Right lobe of liver (tissue), 6 donors: ENCODE measurements at places on chromosomes 2 and 18. TPM values are rescaled to one million over a fixed set of nuclear protein-coding genes. Genes with fewer than 3 reads are reported as not detected.
A peak's percentile ranks its signal among the peaks of the same experiment; 100 is the strongest.

The IFIH1 gene
- 12.0 TPM for total RNA-seq

DNA sequence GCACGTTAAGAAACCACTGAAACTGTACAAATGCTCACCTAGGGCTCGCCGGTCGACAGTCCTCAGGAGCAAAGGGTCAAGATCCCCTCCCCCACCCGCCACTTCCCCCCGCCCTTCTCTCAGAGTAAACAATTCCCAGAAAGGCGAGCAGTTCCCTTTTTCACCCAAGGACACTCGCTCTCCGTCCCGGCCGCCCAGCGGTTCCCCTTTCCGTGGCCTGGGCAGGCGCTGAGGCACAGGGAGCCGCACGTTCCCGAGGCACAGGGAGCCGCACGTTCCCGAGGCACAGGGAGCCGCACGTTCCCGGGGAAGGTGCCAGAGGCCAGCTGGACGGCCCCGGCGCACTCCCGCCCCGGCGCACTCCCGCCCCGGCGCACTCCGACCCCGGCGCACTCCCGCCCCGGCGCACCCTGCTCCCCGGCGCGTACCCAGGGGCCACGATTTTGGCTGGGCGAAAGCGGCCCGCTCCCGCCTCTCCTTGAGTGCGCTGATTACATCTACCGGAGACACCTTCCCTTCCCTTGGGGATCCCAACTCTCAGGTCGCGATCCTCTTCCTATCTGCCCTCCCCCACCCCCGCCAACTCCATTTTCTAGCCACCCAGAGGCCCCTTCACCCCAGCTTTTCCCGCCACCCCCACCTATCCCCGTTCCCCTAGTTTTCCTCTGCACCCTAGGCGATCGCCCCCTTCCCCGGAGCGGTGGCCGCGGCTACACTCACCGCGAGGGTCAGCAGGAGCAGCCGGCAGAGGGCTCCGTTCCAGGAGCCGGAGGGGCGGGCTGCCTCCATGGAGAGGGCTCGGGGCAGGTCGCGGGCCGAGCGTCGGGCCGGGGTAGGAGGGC, 817 bp downstream of the DSC2 start:
- peak overlapping the region; percentile 92 for H3K27ac ChIP-seq
- H3K36me3 ChIP-seq: no peaks in the 10 kb centered on the region
- no peaks in the 10 kb centered on the region for H3K27me3 ChIP-seq
- DNase-seq: peak; percentile 91

The AAK1 gene
- total RNA-seq: 16.8 TPM

GRCh38 chr2:182784777-182785176, 68.7 kb downstream of the DNAJC10 start:
- H3K27me3 ChIP-seq: no peaks in the 10 kb centered on the region
- H3K27ac ChIP-seq: no peak overlapping the region
- no peak overlapping the region for H3K4me3 ChIP-seq
- DNase-seq: no peak
- no peaks in the 10 kb centered on the region for H3K36me3 ChIP-seq

GRCh38 chr2:17148407-17149145, 369.7 kb downstream of the RAD51AP2 start:
- H3K27me3 ChIP-seq: no peaks in the 10 kb centered on the region
- no peak overlapping the region for H3K4me3 ChIP-seq
- DNase-seq: peak; percentile 27
- H3K4me1 ChIP-seq: no peaks in the 10 kb centered on the region
- H3K27ac ChIP-seq: no peak overlapping the region

DNA sequence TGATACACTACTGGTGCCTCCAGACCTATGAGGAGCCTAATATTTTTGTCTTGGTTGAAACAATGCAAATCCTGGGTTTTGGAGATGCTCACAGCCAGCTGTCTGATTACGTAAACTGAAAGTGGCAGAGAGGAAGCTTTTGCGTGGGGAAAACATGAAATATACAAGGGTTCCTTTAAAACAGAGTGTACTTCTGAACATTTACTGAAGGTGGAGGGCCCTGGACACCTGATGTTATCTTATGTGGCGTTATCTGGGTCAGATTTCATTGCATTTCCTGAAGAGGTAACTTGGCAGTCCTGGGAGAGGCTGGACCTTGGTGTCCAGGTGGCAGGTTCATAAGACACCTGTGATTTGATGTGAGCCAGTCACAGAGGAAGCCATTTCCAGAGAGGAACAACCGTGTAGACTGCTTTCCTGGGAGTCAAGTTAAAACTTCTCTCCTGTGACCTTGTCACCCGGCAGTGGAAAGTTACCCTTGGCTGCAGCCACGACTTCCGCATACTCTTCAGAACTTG, 105.0 kb downstream of the NEDD4L start:
- no peaks in the 10 kb centered on the region for H3K27me3 ChIP-seq
- no peaks in the 10 kb centered on the region for H3K36me3 ChIP-seq
- H3K27ac ChIP-seq: no peak overlapping the region
- no peak overlapping the region for H3K4me3 ChIP-seq

- no peak for DNase-seq
- H3K27ac ChIP-seq: no peak overlapping the region
- peaks cover 6% of the 10 kb centered on the region for H3K36me3 ChIP-seq
- no peaks in the 10 kb centered on the region for H3K27me3 ChIP-seq
- no peaks in the 10 kb centered on the region for H3K4me1 ChIP-seq
Observed at GRCh38 chr2:203105996-203106395, 91.3 kb downstream of the NBEAL1 start.

DNA sequence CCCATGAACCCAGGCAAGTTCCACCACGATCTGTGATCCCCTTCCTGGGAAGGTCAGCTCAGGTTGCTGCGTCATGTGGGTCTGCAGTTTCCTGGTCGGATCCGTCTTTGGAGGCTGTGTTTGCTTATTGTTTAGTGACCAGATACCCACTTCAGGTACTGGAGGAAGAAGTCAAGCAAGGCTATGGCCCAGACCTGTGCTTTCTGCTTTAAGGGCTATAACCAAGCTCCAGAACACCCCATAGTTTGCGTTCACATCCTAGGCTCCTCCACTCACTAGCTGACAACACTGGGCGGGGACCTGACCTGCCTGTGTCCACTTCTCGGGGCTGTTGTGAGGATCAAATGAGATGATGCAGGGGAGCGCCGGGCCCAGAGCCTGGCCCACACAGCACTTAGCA, 44.0 kb downstream of the MAL start:
- H3K4me3 ChIP-seq: no peak overlapping the region
- no peaks in the 10 kb centered on the region for H3K36me3 ChIP-seq
- H3K27me3 ChIP-seq: no peaks in the 10 kb centered on the region
- H3K4me1 ChIP-seq: no peaks in the 10 kb centered on the region
- H3K27ac ChIP-seq: no peak overlapping the region

The PROKR1 gene
- not detected for total RNA-seq

DNA sequence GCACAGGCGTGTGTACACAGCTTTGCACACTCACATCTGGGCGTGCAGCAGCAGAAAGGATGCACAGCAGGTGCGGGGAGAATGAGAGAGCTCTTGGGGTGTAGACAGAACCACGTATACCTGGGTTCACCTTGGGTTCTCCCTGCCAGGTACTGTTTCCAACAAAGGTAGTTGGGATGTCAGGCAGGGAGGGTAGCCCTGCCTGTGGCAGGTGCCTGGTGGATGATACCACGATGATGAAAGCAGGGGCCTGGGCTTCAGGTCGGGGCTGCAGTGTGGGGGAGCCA, 6.5 kb upstream of the ARID5A start:
- H3K27ac ChIP-seq: no peak overlapping the region
- no peak for DNase-seq
- no peaks in the 10 kb centered on the region for H3K4me1 ChIP-seq
- no peak overlapping the region for H3K4me3 ChIP-seq
- no peaks in the 10 kb centered on the region for H3K36me3 ChIP-seq
- H3K27me3 ChIP-seq: no peaks in the 10 kb centered on the region

The GALNT14 gene
- 0.37 TPM for total RNA-seq

DNA sequence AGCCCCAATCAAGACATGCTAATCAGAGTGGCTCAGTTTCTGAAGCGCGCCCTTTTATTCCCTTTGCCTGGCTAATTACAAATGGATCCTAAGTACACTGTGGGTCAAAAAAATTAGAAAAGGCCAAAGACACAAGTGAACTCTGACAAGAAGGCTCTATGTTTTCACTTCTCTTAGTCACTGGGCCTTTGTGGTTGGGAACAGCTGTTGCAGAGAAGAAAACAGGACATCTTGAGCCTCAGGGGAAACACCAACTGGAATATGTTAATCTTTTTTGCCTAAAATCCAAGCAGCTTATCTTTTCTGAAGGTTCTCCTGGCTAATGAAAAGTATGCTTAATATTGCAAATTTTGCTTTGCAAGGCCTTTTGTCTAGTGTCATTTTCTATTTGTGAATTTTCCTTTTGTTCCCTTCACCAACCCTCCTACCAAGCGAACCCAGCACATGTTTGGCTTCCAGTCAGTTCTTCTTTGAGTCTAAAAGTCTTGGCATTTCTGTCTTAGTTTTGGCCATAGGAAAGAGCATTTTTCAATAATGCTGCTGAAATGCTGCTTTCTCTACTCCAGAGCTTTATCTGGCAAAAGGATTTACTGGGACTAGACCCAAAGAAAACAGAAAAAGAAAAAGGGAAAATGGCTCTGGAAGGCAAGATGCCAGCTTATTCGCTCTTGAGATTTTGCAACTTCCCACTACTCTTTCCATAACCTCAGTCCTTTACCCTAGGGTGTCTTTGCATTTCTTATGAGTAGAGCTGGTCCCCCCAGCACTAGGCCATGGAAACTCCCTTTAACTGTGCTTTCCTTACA, 440.2 kb upstream of the ST6GAL2 start:
- no peaks in the 10 kb centered on the region for H3K4me1 ChIP-seq
- no peaks in the 10 kb centered on the region for H3K36me3 ChIP-seq
- H3K27ac ChIP-seq: no peak overlapping the region
- DNase-seq: no peak
- H3K27me3 ChIP-seq: no peaks in the 10 kb centered on the region

DNA sequence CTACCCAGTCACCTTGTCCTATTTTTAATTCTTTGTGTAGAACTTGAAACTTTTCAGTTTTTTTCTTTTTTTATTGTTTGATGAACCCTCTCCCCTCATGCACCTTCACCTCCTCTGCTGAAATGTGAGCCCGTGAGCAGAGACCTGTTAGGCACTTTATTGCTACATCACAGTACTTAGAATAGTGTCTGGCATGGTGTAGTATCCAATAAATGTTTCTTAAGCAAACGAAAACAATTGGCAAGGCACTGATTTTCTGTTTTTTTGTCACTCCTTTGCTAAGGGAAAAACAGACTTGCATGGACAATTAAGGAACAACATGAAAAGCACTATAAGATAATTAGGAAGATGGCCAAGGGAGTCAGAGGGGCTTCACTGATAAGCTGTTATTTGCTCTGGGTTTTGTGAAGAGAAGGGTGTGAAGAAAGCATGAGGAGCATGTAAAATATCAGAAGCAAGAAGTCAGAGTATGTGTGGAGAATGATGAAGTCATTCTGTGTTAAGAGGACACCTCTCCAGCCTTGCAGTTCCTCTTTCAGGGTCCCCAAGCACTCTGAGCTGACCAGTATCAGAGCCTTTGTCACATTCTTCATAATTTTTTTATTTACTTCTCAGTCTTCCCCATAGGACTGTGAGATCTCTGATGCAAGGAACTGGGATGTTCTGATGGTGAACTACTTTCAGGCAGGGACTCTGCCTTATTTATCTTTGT, 99.7 kb upstream of the CAVIN2 start:
- H3K4me1 ChIP-seq: no peaks in the 10 kb centered on the region
- H3K4me3 ChIP-seq: no peak overlapping the region
- H3K36me3 ChIP-seq: no peaks in the 10 kb centered on the region

DNA sequence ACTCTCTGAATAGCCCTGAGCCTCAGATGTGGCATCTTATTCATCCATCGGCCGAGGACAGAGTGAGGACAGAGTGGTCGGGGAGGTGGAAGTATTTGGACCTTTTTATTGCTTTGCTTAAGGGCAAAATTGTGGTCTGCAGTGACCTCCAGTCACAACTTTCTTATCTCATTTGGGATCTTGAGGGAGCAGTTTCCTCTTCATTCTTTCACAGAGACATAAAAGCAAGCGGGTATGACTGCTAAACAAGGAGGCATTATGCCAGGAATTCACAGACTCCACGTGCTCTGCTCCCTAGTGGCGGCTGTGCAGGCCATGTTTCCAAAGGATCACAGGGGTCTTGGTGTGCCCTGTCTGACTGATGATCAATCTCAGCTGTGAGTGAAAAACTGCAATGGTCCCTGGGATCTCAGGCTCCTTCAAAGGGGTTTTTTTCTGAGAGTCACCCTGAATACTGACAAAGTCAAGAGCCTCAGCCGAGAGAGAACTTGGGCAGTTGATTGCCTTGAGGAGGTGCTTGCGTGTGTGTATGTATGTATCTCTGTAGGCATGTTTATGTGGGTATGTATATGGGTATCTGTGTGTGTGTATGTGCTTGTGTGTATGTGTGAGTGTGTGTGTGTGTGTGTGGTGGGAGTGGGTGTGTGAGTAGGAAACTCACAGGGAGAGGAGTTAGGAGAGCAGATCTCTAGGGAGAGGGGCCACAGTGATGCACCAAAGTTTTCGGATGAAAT, 47.7 kb downstream of the RAPGEF4 start:
- H3K4me3 ChIP-seq: no peak overlapping the region
- H3K4me1 ChIP-seq: no peaks in the 10 kb centered on the region
- H3K27me3 ChIP-seq: no peaks in the 10 kb centered on the region
- H3K27ac ChIP-seq: no peak overlapping the region
- H3K36me3 ChIP-seq: no peaks in the 10 kb centered on the region
